CD8-positive, alpha-beta T cell (primary cell): ENCODE measurements at places on chromosomes 5 and 9.

GRCh38 chr5:149333711-149334443, 11.4 kb upstream of the GRPEL2 start:
- DNase-seq: no peak

DNA sequence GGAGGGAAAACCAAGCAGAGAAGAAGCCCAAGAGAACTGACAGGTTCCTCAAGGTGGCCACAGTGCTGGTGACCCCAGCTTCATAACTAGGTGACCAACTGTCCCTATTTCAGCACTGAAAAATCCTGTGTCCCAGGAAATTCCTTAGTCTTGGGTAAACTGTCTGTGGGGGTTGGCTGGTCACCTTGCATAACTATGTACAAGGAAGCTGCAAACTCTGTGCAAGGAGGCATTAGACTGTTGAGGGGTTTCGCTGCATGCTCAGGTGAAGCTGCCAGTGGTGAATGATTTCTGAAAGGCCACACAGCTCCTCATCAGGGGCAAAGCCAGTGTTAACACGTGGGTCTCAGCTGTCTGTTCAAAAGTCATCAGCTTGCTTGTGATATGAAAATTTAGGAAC, 36.9 kb downstream of the PCSK5 start:
- DNase-seq: no peak

DNA sequence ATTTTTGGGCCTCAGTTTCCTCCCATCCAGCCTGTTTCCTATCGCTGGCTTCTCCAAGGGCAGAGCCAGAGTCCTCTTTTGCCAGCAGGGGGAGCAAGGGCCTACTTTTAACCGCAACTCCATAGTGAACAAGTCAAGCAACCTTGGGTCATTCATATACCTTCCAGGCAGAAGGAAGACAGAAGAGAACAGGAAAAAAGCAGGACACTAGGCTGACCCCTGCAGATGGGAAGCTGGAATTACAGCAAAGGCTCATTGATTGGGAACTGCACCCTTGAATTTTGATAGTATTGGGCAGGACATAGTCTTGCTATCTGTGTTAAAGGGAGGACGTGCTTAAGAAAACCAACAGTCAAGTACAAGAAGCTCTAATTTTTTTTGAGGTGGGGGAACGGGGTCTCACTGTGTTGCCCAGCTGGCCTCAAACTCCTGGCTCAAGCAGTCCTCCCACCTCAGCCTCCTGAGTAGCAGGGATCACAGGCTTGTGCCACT, 30.1 kb downstream of the QRFP start:
- peak; percentile 6 for DNase-seq

GRCh38 chr9:130347931-130348330, 82.4 kb downstream of the HMCN2 start:
- DNase-seq: no peak
